Fibroblast of skin of right biceps (primary cell): ENCODE measurements at places on chromosomes 4 and X.

GRCh38 chr4:5789141-5789540 lies 78.1 kb downstream of the EVC start:
- DNase-seq: no peak

- DNase-seq: peak; percentile 93
Measured at GRCh38 chr4:163701916-163702315, 207.4 kb downstream of the TMA16 start.

DNA sequence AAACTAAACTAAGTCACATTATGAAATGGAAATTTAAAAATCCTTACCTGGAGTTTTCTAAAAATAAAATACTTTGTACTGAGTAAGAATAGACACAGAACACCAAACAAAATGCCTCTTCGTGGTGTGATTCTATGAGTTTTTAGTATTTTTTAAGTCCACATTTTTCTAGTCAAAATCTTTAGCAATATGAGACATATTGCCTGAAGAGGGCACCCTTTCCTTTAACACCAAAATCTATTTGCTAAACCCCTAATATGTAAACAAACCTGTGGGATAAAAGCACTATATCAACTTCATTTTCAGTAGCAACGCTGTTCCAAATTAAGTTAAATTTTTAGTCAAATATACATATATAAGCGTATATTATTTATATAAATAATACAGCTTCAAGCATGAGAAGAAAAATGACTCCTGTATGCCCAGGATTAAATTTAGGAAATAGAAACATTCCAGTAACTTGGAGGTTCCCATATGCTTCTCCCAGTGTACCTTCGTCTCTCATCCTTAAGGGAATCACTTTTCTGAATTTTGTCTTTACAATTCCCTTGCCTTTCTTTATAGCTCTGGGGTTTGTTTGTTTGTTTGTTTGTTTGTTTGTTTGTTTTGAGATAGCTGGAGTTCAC lies 23.0 kb upstream of the PGM2 start:
- DNase-seq: peak; percentile 52

DNA sequence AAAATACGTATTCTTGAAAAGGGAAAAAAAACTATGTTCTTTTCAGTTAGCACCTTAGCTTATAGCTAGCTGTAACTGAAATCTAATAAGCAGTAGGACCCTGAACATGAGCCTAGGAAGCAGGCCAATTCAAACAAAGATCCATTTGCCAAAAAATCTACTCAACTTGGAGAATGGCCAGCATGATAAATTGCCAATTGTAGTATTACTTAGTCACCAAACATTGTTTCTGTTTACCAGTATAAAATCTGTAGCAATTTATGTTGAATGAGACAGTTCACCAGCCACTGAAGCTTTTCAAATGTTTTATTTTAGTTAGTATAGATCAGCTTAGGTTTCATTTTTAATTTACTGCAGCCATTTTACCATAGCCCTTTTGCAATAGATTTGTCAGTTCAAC lies 323.6 kb upstream of the DIPK2B start:
- DNase-seq: peak; percentile 76

DNA sequence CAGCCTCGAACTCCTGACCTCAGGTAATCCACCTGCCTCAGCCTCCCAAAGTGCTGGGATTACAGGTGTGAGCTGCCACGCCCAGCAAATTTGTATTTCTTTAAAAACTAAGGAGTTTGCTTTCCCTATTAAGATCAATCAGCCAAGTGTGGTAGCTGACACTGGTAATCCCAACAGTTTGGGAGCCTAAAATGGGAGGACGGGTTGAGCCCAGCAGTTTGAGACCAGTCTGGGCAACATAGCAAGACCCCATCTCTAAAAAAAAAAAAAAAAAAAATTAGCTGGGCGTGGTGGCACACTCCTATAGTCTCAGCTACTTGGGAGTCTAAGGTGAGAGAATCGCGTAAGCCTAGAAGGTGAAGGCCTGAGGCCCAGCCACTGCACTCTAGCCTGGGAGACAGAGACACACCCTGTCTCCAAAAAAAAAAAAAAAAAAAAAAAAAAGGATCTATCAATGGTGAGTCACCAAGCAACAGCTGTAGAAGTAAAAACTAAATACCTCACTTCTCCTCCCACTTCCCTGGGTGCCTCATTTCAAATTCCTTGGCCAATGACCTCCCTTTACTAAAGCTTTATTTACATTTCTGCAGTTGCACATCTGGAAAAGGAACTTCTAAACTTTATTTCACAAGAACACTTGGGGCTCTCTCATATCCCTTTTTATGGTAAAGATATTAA lies 54.5 kb downstream of the LDB2 start:
- peak; percentile 77 for DNase-seq

DNA sequence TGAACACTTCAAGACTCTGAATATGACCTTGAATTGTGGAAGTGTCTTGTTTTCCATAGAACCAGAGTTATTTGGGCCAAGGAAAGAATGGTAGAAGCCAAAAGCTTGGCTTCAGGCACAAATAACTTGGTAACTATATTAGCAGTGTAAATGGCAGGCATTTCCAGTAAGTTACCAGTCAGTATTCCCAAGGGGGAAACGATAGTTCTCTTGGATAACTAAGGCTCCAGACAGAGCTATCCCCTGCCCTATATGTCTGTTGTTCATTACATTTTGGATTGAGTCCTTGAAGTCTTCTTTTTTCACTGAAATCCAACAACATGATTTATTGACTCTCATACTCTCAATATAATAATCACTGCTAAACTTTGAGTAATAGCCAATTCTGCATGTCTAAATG lies 364.1 kb downstream of the MAGEB5 start:
- DNase-seq: peak; percentile 59

DNA sequence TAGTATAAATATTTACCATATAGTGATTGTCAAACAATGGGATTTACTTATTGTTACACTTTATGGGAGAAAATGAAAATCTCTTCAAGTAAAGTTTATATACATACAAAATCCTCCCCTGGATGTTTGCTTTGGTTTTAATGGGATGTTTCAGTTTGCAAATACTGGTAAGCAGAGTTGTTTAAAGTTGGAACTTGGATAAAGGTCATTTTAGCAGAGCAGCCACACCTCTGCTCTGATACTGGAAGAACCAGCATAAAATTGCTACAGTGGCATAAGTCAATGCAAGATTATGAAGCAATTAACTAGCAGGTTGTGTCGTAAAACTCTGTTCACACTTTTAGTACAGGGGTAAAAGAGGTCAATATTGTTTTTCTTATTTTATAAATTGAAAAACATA lies 101.2 kb downstream of the TRAPPC11 start:
- no peak for DNase-seq

- no peak for DNase-seq
Measured at GRCh38 chr4:152062936-152063620, 302.3 kb upstream of the GATB start.

GRCh38 chr4:106172861-106173260 lies 143.1 kb downstream of the TBCK start:
- no peak for DNase-seq

- peak; percentile 87 for DNase-seq
Measured at GRCh38 chrX:12949205-12949926, 25.5 kb upstream of the TMSB4X start.

DNA sequence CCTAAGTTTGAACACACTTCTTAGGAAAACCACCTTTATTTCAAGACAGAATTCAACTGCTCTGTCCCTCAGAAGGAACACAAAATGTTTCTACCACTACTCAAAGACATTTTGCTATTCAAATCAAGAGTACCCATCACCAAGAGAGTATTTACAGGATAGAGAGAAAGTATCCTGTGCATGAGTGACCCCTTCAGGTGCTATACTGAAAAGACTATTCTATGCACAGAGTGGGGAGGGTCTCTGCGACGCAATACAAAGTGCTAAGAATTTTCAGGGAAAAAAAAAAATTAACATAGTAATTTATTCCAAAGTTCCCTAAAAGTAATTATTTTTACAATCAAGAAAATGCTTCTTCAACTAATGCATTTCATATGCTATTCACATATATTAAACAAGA lies 346.4 kb upstream of the FAM241A start:
- DNase-seq: no peak
